ENCODE measurements at places on chromosomes 7 and 10.

GRCh38 chr7:41629711-41630111, 73.2 kb downstream of the INHBA start:
- DNase-seq = no peak

DNA sequence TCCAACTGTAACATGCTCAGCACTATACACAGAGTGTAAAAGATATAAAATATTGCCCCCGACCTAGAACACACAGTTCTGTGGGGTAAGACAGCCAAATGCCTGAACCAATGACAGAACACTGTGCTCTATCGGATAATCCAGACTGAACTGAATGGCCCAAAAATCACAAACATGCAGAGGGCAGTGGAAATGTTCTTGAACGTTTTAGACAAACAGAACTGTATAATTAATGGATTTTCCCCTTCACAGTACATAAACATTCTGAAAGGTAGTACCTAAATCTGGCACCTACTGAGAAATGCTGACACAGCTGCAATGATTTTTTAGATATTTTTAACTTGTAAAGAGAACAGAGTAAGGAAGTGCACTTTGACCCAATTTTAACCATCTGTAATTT, 33.4 kb downstream of the PARD3 start:
- no peak for DNase-seq

GRCh38 chr7:47104206-47104549, 477.7 kb downstream of the TNS3 start:
- DNase-seq = no peak

DNA sequence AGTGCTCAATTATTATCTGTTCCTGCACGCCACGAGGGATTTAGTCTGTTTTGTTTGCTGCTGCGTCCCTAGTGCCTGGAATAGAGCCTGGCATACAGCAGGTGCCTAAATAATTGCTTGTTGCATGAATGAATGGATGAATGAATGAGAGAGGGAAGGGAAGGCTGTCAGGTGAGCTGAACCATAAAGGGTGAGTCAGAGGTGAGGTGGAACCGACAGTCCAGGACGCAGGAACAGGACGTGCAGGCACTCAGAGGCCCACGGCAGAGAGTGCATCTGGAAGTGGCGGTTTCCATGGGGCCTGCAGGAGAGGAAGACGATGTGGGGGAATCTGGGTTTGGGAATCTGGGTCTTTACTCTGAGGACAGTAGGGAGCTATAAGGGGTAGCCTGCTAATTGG, 17.7 kb upstream of the PPIF start:
- DNase-seq = no peak

DNA sequence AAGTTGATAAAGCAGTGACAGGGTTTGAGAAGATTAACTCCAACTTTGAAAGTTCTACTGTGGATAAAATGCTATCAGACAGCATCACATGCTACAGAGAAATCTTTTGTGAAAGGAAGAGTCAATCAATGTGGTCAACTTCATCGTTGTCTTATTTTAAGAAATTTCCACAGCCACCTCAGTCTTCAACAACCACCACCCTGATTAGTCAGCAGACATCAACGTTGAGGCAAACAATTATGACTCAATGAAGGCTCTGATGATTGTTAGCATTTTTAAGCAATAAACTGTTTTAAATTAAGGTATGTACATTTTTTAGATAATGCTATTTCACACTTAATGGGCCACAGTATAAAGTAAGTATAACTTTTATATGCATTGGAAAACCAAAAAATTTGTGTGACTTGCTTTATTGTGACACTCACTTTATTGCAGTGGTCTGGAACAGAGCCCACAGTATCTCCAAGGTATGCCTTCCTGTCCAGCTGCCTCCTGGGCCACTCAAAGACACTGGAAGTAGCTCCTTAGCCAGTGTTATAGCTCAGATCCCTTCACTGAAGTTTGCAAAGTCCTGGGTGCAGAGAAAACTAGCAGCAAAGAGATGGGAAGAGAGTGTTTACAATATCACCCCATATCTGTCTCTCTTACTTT, 293.1 kb downstream of the ARHGAP12 start:
- DNase-seq = no peak

- no peak for DNase-seq
Observed at GRCh38 chr7:120741371-120742042, 116.4 kb downstream of the TSPAN12 start.

- no peak for DNase-seq
Observed at GRCh38 chr10:120927352-120927751, 76.2 kb downstream of the WDR11 start.

- DNase-seq = no peak
Observed at GRCh38 chr10:98338318-98338717, 70.3 kb upstream of the LOXL4 start.

- no peak for DNase-seq
Observed at GRCh38 chr7:17620566-17620965, 319.7 kb downstream of the SNX13 start.

DNA sequence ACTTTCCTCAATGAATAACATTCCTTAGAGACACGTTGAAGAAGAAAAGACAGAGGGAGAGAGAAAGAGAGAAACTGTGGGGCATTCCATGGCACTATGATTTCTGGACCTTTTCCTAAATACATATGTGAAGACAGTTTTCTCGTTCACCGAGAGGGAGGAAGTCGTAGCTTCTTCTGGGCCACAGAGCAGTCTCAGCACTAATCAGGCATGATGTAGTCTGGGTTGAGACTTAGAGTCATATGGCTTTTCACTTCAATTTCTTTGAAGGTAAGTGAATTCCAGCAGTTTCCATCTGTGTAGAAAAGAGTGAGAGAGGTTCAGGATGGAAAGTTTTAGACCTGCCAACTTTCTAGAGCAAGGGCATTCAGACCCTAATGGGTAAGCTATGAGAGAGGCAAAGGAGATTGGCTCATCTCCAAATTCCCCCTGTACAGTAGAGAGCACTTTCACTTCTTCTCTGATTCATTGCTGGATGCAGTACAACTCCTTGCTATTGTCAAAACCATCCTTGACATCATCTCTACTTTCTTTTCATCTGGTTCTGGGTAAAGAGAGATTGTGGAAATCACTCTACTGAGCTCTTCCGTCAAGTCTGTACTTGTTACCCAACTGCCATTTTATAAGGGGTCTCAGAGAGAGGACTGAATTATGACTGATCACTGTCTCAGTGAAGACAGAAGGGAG, 31.5 kb upstream of the OR9A4 start:
- no peak for DNase-seq

DNA sequence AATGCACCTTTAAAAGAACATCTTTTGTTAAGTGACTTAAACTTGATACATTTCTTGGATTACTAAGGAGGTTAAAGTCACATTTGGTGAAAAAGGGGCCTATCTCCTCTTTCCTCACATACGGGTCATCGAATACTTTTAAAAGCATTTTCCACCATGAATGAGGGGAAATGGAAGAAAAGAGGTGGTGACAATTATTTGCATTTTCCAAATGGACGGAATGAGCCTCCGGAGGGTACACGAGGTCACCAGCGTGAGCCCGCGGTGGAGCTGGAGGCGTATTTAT, 1.0 kb upstream of the BMPR1A start:
- DNase-seq = no peak

DNA sequence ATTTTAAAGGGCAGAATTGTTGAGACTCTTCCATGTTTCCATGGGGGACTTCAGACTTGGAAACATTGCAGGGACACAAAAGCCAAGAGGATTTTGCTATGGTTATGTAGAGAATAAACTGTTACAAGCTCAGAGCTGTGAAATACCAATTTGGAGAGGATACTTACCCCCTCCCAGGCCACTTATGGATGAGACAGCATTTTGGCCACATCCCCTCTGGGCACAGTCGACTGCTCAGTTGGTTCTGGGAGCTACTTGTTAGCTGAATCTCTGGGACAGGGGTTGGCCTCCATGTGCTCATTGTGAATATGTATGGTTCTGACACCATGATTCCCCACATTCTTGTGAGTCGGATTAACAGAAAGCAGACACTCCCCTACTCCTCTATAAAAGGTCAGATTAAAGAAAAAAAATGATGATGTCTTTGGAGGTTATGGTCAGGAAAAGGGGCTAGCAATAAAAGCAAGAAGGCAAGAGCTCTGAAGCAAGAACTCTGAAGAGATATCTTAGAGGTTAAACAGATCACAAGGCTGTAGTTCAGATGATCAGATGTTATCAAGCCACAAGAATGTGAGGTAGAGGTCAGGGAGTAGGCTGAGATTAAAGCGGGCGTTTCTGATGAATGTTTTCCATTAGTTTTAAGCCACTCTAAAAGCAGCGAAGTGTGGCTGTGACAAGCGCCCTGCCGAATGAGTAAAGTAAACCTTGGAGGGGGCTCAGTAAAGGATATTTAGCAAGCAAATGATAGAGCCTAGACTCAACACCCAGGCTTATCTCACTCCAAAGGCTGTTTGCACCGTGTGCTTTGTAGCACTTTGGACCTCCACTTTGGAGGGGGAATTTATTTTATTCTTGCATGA, 17.2 kb downstream of the STAMBPL1 start:
- no peak for DNase-seq

GRCh38 chr10:3398825-3399646, 226.5 kb upstream of the PITRM1 start:
- DNase-seq = no peak

DNA sequence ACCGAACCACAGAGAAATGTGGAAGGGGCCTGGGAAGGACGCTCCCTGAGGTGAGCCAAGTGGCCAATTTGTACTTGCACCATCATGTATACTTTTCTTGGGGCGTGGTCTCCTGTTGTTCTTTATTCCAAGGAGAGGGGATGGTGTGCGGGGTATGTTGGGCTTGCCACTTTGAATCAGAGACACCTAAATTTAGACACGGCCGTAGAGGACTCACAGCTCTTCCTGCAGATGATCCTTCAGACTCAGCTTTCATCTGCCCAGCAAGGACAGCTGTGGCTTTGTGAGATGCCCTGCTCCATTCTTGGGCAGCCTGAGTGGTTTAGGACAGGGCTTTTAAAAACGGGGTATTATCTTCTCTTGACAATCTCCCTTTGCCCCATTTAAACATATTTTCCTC, 473.2 kb downstream of the REEP3 start:
- DNase-seq = no peak

DNA sequence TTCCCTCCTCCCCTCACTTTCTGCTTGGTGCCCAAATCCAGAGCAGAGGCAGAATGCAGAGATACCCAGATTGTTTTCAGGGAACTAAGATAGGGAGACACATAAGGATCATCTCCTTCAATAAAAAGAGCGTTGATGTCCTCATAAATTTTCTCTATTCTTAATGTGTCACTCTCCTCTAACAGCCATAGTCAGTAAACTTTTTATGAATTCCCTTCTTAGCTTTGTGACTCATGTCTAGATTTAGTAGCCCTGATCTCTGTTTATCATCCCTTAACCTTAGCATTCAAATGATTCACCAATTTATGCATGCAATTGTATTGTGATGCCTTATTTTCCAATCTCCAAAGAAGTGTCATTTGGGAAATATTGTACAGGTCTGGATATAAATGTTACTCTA, 995.5 kb upstream of the C7orf33 start:
- no peak for DNase-seq

- DNase-seq = no peak
Observed at GRCh38 chr10:77445547-77445946, 192.1 kb downstream of the KCNMA1 start.

- DNase-seq = no peak
Observed at GRCh38 chr7:80428161-80429054, 83.5 kb downstream of the GNAT3 start.

All from effector CD8-positive, alpha-beta T cell (primary cell).